ENCODE measurements at places on chromosomes 7 and 10.

GRCh38 chr10:121096617-121097431, 245.7 kb downstream of the WDR11 start:
- DNase-seq = peak; percentile 90

DNA sequence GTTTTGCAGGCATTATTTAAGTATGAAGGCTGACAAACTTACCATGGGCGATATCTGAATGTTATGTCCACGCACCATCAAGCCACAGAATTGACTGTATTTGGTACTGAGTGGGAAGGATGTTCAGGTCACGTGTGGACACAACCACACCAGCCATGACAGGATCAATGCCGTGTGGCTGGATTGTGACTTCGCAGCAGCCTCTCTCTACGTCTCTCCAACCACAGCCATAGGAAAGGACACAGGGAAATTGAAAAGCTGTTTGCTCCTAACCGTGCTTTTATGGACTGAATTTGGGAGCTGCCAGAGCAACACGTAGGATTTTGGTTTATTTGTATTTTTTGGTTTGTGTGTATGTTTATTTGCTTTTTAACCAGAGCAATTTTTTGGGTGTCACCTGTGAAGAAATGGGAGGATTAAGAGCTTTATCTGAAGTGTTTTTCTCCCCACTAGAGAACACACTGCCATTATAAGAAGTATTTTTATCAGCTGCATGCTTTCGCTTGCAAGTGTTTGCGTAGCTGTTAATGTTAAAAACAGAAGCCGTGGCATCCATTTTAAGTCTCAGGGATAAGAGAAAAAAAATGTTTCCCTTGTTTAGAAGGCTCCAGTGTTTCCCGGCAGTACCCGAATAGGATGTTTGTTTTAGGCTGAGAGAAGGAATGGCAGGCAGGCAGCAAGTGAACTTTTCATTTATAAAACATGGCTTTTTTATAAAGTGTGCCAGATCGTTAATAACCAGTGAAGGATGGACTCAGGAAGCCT, 401.1 kb upstream of the NFE2L3 start:
- no peak for DNase-seq

- DNase-seq = no peak
Measured at GRCh38 chr7:110557-111232, 81.7 kb upstream of the FAM20C start.

GRCh38 chr7:112279042-112279441, 72.5 kb downstream of the ZNF277 start:
- no peak for DNase-seq

DNA sequence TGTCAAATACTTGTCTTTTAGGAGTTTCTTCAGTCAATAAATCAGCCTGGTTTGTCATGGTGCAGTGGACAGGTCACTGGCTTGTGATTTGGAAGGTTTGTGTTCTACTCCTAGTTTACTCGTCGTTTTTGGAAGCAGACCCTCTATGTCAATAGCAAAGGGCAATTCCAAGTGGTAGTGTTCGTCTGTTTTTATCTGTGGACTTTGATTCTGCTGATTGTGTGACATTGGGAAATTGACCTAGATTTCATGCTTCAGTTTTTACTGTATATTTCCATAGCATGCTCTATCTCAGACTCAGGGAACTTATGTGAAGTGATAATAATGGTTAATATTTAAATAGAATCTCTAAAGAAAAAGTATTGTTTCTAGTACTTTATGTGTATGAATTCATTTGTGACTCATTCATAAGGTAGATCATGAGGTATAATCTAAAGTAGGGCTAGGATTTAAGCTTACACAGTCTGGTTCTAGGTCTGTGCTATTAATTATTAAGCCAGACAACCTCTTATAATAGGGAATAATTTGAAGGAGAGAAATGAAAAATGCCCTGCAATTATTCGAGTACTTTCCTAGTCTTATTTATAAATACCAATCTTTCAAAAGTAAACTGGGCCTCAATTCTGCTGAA, 198.1 kb downstream of the REEP3 start:
- DNase-seq = no peak

DNA sequence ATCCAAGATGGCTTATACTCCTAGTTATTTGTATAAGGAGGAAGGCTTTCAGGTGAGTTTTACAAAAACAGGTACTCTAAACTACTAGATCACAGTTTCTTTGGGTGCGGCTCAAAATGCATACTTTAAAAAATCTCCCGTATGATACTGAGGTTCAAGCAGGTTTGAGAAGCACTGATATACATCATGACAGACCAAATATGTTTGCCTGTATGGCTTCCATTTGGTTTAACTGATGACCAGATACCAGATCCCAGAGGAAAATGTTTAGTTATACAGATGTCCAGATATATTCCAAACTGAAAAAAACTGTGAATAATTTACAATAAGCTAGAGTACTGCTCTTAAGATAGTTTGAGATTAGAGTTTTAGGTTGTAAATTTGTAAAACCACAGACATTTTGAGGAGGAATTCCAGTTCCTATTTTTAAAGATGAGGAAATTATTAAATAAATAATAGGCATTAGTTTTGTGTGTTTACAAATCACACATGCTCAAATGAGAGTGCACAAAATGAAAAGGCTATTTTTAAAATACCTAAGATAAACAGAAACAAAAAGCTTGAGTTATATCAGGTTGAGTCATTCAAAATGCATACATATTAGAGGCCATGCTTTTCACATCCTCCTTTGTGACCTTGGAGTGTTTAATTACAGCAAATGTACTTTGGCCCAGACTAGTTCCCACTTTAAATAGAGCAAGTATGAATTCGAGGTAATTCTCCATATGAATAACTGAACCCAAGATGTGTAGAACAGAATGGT, 60.5 kb downstream of the SEMA3C start:
- DNase-seq = peak; percentile 56

GRCh38 chr10:51638737-51639136, 60.7 kb downstream of the CSTF2T start:
- DNase-seq = no peak

GRCh38 chr7:119761776-119762175, 511.2 kb upstream of the KCND2 start:
- DNase-seq = no peak
